WTC11 (cell line): ENCODE measurements at places on chromosomes 1 and 21. TPM values are rescaled to one million over a fixed set of nuclear protein-coding genes. Genes with fewer than 3 reads are reported as not detected.

- no peak for DNase-seq
These were observed 16.1 kb upstream of the CHI3L1 start for GRCh38 chr1:203202431-203203245.

DNA sequence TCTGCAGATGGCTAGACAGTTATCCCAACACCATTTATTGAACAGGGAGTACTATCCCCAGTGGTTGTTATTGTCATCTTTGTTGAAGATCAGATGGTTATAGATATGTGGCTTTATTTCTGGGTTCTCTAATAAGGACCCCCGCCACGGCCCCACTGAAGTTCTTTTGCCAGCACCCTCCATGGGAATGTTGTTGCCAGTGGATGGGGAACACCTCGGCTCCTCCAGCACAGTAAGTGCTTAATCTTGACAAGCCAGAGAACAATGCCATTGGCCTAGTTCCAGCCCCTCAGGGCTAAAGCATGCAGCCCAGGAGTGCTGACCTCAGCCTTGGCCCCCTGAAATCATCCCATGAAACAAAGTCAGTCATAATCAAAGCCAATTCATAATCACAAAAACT, 337.6 kb downstream of the AGBL4 start:
- DNase-seq: no peak

DNA sequence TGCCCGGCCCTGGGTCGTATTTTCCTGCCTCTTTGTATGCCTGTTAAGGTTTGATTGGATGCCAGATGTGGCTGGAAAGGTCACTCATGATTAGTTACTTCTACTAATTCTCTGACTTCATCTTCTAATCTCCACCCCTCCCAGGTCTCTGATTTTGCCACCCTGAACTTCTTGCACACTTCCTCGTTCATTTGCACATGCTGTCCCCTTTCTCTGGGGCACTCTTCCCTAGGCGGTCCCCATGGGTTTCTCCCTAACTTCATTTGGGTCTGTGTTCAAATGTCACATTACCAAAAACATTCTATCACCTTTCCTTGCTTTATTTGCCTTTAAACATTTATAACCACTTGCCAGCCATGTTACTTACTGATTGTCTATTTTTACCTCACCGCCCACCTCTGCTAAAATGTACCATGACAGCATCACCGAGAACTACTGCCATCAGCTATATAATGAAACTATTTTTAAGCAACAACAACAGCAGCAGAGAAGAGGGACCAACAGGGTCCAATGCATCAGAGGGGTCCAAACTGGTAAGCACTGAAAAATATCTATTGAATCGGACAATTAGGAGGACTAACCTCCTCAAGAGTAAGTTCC, 45.8 kb upstream of the FMOD start:
- no peak for DNase-seq

- DNase-seq: no peak
These were observed 18.1 kb upstream of the TSPEAR start for GRCh38 chr21:44729336-44730027.

DNA sequence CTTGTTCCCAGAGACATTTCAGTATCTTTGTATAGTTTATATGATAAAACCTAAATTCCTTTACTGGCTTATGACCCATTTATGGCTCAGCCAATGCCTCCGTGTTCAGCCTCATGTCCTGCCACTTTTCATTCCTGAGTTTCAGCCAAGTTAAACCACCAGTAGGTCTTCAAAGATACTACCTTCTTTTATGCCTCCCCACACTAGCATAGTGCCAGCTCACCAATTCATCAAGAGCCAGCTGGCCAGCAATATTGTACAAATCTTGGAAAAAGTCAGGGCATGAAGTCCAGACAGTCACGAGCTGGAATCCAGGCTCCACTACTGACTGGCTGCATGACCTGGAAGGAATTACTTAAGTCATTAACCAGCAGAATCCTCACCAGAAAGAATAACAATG, 446.0 kb downstream of the GPATCH2 start:
- DNase-seq: no peak

GRCh38 chr1:189868021-189868420, 609.6 kb downstream of the BRINP3 start:
- DNase-seq: no peak

GRCh38 chr1:174911606-174912005, 88.1 kb upstream of the CACYBP start:
- no peak for DNase-seq

GRCh38 chr1:235855811-235856429, 10.8 kb downstream of the LYST start:
- no peak for DNase-seq

DNA sequence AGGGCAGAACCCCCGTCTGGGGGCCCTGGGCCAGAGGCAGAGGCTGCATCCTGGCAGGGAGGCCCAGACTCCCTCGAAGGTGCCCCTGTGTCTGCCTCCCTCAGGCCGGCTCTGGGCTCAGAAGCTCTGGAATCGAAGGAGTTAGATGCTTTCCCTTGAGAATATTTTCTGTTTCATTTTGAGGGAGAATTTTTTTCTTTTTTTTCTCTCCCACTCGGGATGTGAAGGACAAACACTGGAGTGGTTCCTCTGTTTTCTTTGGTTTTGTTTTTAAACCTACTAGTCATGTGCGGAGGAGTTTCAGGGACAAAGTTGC, 44.7 kb downstream of the PRDM16 start:
- no peak for DNase-seq

Gene OR2L8
- not detected in 3 replicates for total RNA-seq

Gene LCE1B
- not detected in 3 replicates for total RNA-seq

Gene HSD3B2
- total RNA-seq: 0.94 to 1.0 TPM (median 0.94 TPM) in 3 replicates

Gene SLC25A33
- total RNA-seq: 8.8 to 9.3 TPM (median 9.2 TPM) in 3 replicates

Gene OLIG1
- 2.1 to 2.4 TPM (median 2.2 TPM) in 3 replicates for total RNA-seq

Gene MTF2
- 111 to 120 TPM (median 113 TPM) in 3 replicates for total RNA-seq
